Dermis blood vessel endothelial cell (primary cell): ENCODE measurements at places on chromosomes 3 and 15. TPM values are rescaled to one million over a fixed set of nuclear protein-coding genes. Genes with fewer than 3 reads are reported as not detected.

The RLBP1 gene
- total RNA-seq = not detected in 2 replicates

GRCh38 chr3:35521196-35521595 is 118.1 kb upstream of the ARPP21 start:
- no peak for DNase-seq

The PAQR5 gene
- total RNA-seq = under 0.01 TPM in 1 of 2 replicates, not detected in the other

The AGBL1 gene
- not detected in 2 replicates for total RNA-seq

GRCh38 chr15:50135031-50135551 is 16.1 kb upstream of the ATP8B4 start:
- no peak for DNase-seq
